ENCODE measurements at places on chromosomes 3 and 15. TPM values are rescaled to one million over a fixed set of nuclear protein-coding genes. Genes with fewer than 3 reads are reported as not detected.

The SLC2A2 gene
- polyA plus RNA-seq, result 0.10 TPM

The CYP1A2 gene
- polyA plus RNA-seq, result 0.29 TPM

The DPPA2 gene
- polyA plus RNA-seq, result 0.23 TPM

The PLCH1 gene
- polyA plus RNA-seq, result 12.1 TPM

The ZBED2 gene
- polyA plus RNA-seq, result not detected

The ZNF620 gene
- 8.0 TPM for polyA plus RNA-seq

The ACAD11 gene
- polyA plus RNA-seq, result 20.3 TPM

The NMNAT3 gene
- 12.1 TPM for polyA plus RNA-seq

The TMCC1 gene
- polyA plus RNA-seq, result 40.1 TPM

The IL17RC gene
- polyA plus RNA-seq, result 32.0 TPM

The CNTN4 gene
- polyA plus RNA-seq, result 34.3 TPM

The WDR53 gene
- 11.5 TPM for polyA plus RNA-seq

The TOPAZ1 gene
- polyA plus RNA-seq, result 0.03 TPM

The ATP13A3 gene
- 55.1 TPM for polyA plus RNA-seq

The CCNB2 gene
- 18.8 TPM for polyA plus RNA-seq

The ZBTB47 gene
- polyA plus RNA-seq, result 58.8 TPM

The GABPB1 gene
- 16.2 TPM for polyA plus RNA-seq

The CFAP91 gene
- polyA plus RNA-seq, result 14.0 TPM

The LTF gene
- polyA plus RNA-seq, result 0.49 TPM

The ITGA11 gene
- 4.8 TPM for polyA plus RNA-seq

The RFC4 gene
- 35.1 TPM for polyA plus RNA-seq

The GP9 gene
- 0.30 TPM for polyA plus RNA-seq

The MAGI1 gene
- polyA plus RNA-seq, result 56.5 TPM

The C3orf38 gene
- polyA plus RNA-seq, result 20.5 TPM

The AGBL1 gene
- 0.35 TPM for polyA plus RNA-seq

The TRPM1 gene
- 0.05 TPM for polyA plus RNA-seq

The PRR20G gene
- not detected for polyA plus RNA-seq

The IL20RB gene
- 0.60 TPM for polyA plus RNA-seq

The CDCP1 gene
- polyA plus RNA-seq, result 0.45 TPM

The IL17RE gene
- 1.7 TPM for polyA plus RNA-seq

The RLBP1 gene
- polyA plus RNA-seq, result 3.6 TPM

The PAQR5 gene
- polyA plus RNA-seq, result 2.9 TPM

The NMB gene
- 23.5 TPM for polyA plus RNA-seq

The PIK3CA gene
- 15.3 TPM for polyA plus RNA-seq

The CFAP92 gene
- polyA plus RNA-seq, result 4.5 TPM

The EAF2 gene
- polyA plus RNA-seq, result 7.8 TPM

The B3GNT5 gene
- 25.7 TPM for polyA plus RNA-seq

The TKT gene
- polyA plus RNA-seq, result 170 TPM

The PTPRG gene
- 29.2 TPM for polyA plus RNA-seq

The TNFAIP8L3 gene
- 7.1 TPM for polyA plus RNA-seq

The RBP2 gene
- polyA plus RNA-seq, result 0.23 TPM

The LCTL gene
- polyA plus RNA-seq, result 0.54 TPM

The NR1I2 gene
- polyA plus RNA-seq, result 0.33 TPM

The BNC1 gene
- polyA plus RNA-seq, result 0.15 TPM

The SNTN gene
- 0.24 TPM for polyA plus RNA-seq

The CFAP100 gene
- 14.1 TPM for polyA plus RNA-seq

The GRM2 gene
- polyA plus RNA-seq, result 5.6 TPM

The CIDEC gene
- polyA plus RNA-seq, result 0.54 TPM
